ENCODE measurements at places on chromosomes 4 and X.
A peak's percentile ranks its signal among the peaks of the same experiment; 100 is the strongest.

- ATAC-seq = no peak
Measured at GRCh38 chr4:181939199-181939945, 303.8 kb upstream of the TENM3 start.

- ATAC-seq = no peak
Measured at GRCh38 chrX:43699475-43699874, 43.4 kb downstream of the MAOA start.

DNA sequence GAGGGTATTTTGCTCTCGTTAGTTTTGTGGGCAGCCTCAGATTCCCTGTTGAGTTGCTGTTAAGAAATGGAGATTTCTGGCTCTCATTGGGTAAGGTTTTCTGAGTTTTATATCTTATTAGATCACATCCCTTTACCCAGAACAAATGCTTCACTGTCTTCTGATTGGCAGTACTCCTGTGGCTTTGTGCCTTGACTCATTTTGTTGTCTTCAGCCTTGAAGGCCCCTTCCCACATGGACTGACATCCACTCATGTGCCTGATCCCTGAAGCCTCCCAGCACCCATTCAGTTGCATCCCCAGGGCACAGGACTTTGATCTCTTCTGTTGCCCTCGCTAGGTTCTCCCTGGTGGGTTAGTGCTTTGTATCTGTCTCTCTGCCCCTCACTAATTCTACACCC lies 10.4 kb downstream of the MED28 start:
- no peak for ATAC-seq

DNA sequence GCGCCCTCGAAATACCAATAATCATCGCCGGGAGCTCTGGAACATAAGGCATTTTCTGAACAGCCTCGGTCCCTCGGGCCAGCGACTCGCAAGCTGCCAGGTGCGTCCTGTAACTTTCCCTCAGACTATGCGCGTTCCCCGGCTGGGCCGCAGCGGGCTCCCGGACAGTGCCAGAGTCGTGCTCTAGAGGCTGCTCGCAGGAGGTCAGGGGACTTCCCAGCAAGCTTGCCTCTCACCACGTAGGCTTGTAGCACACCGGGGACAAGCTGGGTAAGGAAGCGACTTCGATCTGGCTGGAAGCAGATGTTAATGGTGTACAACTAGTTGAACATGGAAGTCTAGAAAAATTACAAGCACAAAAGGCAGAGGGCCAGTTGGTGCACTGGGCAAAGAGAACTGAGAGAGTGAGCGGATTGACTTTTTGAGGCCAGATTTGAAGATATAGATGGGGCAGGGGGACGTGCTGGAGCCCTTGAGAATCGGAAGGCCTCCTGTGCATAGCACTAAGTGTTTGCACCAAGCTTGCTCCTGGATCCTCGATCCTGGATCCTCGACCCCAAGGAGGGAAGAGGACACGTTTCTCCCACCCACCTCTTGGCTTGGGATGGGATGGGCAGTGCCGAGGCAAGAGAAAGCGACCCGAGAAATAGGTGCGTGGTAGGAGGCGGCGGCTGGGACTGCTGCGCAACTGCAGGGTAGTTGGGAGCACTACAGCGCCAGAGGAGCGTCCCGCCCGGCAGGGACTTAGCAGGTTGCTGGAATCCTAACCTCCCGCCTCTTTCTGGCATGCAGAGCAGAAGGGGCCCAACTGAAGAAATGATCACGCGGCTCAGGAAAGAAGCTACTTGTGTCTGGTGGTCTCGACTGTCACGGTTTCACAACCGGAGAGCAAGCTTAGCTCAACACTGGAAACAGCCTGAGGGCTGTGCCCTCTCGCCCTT lies 19.9 kb upstream of the ZIC3 start:
- no peak for ATAC-seq

DNA sequence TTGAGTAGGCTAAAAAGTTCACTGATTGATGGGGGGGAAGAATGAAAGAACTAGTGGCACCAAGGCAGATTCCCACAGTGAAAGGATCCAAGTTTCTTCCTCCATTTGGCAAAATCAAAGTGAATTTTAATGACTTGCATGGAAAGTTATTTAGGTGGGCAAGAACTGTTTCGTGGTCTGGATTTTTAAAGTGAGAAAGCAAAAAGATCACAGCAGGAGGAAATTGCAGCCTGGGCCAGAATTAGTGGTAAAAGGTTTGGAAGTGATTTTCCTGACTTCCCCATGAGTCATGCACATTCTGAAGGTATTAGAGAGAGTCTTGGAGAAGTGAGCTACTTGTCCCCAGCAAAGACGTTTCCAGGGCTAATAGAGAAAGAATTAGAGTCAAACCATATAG lies 207.8 kb downstream of the ANTXR2 start:
- ATAC-seq = no peak

DNA sequence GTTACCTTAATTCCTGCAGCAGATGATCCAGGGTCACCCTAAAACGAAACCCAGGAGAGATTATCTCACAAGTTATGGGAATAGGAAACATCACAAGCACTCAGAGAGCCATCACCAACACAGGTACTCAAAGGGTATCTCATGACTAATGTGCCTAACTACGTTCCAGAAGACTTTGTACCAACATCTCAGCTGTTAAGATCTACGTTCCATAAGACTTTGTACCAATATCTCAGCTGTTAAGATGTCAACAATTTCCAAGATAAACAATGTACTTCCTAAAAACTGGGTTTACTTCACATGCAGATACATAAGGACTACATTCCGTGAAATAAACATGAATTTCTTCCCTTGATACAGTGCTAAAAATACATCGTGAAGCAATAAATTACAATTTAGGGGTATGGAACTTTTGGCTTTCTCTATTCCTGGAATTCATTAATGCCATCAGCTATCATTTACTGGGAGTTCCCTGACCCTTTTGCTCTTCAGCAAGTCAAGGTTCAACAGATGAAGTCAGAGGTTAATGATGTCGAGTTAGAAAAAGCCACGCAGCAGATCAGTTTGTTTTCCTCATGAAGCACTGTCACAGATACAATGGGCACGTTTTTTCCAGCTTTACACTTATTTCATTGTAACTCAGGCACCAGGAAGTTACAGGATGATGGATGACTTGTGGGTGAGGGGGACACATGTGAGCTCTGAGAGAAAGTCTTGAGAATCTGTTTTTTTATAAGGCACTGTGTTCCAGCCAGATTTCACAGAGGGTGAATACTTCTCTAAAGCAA lies 127.0 kb upstream of the ETNPPL start:
- ATAC-seq = no peak

GRCh38 chr4:72948080-72948479 lies 121.4 kb downstream of the COX18 start:
- no peak for ATAC-seq

DNA sequence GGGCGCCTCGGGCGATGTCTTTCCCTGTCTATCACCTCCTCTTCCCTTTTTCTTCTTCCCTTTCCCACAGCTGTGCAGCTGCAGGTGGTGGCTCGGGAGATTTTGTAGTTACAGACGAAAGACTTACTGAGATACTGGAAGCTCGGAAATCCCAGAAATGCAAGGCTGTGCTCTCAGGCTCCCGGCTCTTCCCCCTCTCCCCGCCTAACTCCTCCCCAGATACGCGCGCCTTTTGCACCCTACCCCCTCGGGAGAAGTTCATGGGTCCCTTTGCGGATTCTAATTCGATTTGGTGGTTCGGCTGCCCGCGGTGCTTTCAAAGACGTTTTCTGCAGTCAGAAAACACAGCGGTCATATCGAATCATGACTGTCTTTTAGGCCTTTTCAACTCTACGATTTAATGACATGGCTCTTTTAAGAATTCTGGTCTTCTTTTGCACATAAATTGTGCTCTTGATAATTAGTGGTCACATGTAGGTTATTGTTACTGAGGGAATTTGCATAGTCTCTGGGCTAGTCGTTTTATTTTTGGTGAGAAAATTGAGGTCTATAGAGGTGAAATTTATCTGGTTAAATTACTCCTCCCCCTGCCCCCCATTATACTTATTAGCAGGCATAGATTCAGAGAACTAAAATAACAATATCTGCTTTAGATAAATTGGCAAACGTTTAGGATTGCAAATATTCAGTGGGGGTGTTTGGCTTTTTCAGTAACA lies 1.6 kb downstream of the SEPTIN11 start:
- no peak for ATAC-seq

- no peak for ATAC-seq
Measured at GRCh38 chr4:78938474-78938867, 767 bp downstream of the PAQR3 start.

- peak; percentile 29 for ATAC-seq
Measured at GRCh38 chrX:13029887-13030771, 14.3 kb downstream of the FAM9C start.

GRCh38 chr4:2484993-2485392 lies 16.1 kb downstream of the RNF4 start:
- peak; percentile 62 for ATAC-seq

- peak; percentile 24 for ATAC-seq
Measured at GRCh38 chrX:2325076-2325784, 175.5 kb downstream of the DHRSX start.

- ATAC-seq = no peak
Measured at GRCh38 chrX:31374786-31375185, 302.9 kb upstream of the FTHL17 start.

- no peak for ATAC-seq
Measured at GRCh38 chr4:122826553-122827257, at the start of gene FGF2. Gene FGF2, plus strand, starts transcription at chr4:122826831. Its CDS starts 344 bp downstream, at chr4:122827175.

- ATAC-seq = no peak
Measured at GRCh38 chr4:38531141-38531727, 132.8 kb upstream of the KLF3 start.

- no peak for ATAC-seq
Measured at GRCh38 chr4:37678624-37679023, 7.6 kb downstream of the RELL1 start.

DNA sequence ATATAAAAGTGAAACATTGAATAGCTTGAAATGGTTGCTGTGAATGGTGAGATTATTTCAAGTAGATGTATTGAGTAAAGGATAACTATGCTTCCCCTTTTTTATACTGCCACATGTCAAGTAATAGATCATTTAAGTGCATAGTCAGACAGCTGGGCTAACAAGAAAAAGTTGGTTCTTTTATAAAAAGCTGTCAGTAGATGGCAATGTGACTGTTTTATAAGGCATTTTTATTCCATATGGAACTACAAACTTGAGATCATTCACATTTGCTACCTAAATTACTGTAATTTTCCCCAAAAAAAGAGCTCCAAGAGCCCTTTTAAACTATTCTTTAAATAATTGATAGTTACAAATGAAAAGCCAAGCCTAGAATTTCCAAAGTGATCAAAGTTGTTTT lies 831.0 kb downstream of the C4orf33 start:
- no peak for ATAC-seq

GRCh38 chr4:21009956-21010355 lies 309.7 kb downstream of the PACRGL start:
- ATAC-seq = no peak

DNA sequence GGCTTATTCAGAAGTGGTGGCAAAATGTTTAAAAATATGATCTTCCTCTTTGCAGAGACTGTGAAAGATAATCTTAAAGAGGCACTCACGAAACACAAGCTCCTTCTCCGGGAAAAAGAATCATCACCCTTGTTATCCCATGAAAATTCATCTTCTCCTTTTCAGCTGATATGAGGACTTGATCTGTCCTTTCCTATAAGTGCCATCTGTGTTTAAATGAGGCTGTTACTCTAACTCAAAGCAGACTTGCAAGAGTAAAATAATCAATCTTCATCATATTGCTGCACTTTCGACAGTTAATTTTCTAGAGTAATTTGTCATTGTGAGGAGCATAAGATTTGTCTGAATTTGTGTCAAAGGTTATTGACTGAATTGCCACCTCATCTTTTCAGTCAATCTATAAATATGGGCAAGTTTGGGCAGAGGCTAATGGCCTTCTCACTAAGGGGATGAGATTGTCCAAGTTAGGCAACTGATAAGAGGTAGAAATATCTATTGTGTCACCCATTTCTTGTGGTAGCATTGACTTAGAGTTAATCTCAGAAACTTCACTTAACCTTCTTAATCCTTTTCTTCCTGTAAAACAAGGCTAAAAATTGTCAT lies 452.9 kb downstream of the GRXCR1 start:
- ATAC-seq = no peak

DNA sequence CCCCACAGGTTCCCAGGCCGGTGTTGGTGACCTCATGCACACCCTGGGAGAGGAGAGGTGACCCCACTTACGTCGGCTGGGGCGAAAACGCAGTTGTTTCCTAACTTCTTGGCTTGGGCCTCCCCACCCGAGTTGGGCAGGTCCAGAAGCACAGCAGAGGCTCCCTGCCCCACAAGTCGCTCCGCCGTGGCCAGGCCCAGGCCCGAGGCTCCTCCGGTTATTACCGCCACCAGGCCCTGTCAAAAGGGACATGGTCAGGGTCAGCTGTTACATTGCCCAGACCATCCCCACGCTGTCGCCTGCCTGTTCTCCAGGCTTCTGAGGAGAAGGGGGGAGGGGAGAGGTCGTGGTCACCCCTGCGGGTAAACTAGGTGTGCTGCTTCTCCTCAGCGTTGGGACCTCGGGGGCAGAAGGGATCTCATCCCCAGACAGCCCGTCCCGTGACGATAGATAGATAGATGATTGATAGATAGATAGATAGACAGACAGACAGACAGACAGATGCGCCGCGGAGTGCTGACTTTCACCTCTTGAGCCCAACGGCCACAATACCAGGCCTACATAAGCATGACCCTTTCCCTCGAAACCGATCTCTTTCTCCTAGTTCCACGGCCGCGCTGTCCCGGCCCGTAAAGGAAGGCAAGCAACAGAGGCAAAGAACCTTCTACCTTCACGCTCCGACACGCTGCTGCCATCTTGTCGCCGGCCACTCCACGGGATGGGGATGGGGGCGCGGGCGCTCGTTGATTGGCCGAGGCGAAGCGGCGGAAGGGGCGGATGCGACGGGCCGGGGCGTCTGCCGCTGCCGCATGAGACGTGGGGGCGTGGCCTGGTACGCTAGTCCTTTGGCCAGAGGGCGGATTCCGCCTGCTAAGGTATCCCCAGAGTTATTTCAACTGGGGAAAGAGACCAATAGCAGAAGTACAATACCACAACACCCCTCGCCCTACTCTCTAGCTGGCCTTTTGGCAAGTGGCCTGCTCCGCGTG lies at the start of gene HSD17B10:
Gene HSD17B10, minus strand, starts transcription at position 720 of the 989 bp plus-strand sequence. Its CDS starts 25 bp downstream, at position 695.
- ATAC-seq = peak; percentile 99

- ATAC-seq = peak; percentile 44
Measured at GRCh38 chrX:53445977-53446376, 11.8 kb upstream of the HSD17B10 start.

DNA sequence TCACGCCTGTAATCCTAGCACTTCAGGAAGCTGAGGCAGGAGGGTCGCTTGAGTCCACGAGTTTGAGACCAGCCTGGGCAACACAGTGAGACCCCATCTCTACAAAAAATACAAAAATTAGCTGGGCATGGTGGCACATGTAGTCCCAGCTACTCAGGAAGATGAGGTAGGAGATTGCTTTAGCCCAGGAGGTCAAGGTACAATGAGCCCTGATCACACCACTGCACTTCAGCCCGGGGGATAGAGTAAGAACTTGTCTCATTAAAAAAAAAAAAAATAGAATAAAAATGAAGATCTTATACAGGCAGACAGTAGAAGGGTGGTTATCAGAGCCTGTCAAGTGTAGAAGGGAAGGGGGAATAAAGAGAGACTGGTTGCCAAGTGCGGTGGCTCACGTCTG lies 116.9 kb downstream of the PDS5A start:
- no peak for ATAC-seq

- no peak for ATAC-seq
Measured at GRCh38 chr4:139522457-139522856, 33.6 kb downstream of the SETD7 start.
